ENCODE measurements at places on chromosomes 7 and 10. TPM values are rescaled to one million over a fixed set of nuclear protein-coding genes. Genes with fewer than 3 reads are reported as not detected.

DNA sequence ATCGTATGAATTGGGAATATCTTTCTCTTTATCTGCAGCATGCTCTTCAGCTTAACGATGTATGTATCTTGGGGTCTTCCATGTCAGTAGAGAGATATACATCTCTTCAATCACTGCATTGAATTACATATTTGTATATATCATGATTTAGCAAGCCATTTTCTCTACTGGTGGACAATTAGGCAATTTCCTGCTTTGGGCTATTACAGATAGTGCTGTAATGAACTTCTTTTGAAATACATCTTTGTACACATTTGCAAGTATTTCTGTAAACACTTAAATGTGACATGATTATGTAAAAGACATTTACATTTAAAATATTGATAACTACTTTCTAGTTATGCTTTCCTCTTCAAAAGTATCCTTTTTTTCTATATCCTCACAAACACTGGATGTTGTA lies 199.0 kb downstream of the PPP1R9A start:
- H3K27ac ChIP-seq: peak overlapping the region; percentile 78
- no peak overlapping the region for H3K4me3 ChIP-seq
- no peaks in the 10 kb centered on the region for H3K36me3 ChIP-seq
- H3K27me3 ChIP-seq: no peaks in the 10 kb centered on the region
- DNase-seq: no peak

- H3K4me1 ChIP-seq: peaks cover 15% of the 10 kb centered on the region
- H3K27ac ChIP-seq: no peak overlapping the region
- H3K27me3 ChIP-seq: no peaks in the 10 kb centered on the region
- no peak for DNase-seq
- peaks cover 16% of the 10 kb centered on the region for H3K36me3 ChIP-seq
- H3K4me3 ChIP-seq: no peak overlapping the region
Measured at GRCh38 chr7:5500056-5500776, 76.6 kb upstream of the TNRC18 start.

- H3K4me3 ChIP-seq: no peak overlapping the region
- H3K4me1 ChIP-seq: peaks cover 22% of the 10 kb centered on the region
- no peak overlapping the region for H3K27ac ChIP-seq
- H3K36me3 ChIP-seq: no peaks in the 10 kb centered on the region
- DNase-seq: no peak
Measured at GRCh38 chr10:32384171-32384570, 37.2 kb upstream of the EPC1 start.

DNA sequence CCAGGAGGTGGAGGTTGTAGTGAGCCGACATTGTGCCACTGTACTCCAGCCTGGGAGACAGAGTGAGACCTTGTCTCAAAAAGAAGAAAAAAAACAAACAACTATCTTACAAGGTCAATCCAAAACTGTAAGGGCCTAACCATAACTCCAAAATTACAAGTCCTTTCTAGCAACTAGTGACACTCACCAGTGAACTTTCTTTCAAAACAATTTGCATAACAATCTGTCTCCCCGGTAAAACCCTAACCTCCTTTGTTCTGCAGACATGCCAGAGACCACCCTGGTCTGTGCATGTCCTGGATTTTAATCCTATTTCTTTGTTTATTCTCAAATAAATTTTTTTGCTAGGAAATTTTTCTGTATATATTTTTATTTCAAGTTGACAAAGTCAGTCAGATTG lies 68.1 kb downstream of the EXOC6 start:
- no peaks in the 10 kb centered on the region for H3K36me3 ChIP-seq
- H3K27ac ChIP-seq: no peak overlapping the region
- H3K27me3 ChIP-seq: no peaks in the 10 kb centered on the region
- no peak for DNase-seq

- DNase-seq: no peak
- no peak overlapping the region for H3K27ac ChIP-seq
- H3K4me1 ChIP-seq: no peaks in the 10 kb centered on the region
- H3K36me3 ChIP-seq: no peaks in the 10 kb centered on the region
- no peaks in the 10 kb centered on the region for H3K27me3 ChIP-seq
- no peak overlapping the region for H3K4me3 ChIP-seq
Measured at GRCh38 chr7:16691241-16691640, 45.3 kb downstream of the BZW2 start.

GRCh38 chr7:158976468-158976848 lies 120.1 kb downstream of the DYNC2I1 start:
- H3K27ac ChIP-seq: peak overlapping the region; percentile 36
- H3K36me3 ChIP-seq: no peaks in the 10 kb centered on the region
- H3K27me3 ChIP-seq: no peaks in the 10 kb centered on the region

- no peak overlapping the region for H3K4me3 ChIP-seq
- H3K27ac ChIP-seq: no peak overlapping the region
- H3K4me1 ChIP-seq: no peaks in the 10 kb centered on the region
- DNase-seq: no peak
- H3K36me3 ChIP-seq: no peaks in the 10 kb centered on the region
- H3K27me3 ChIP-seq: no peaks in the 10 kb centered on the region
Measured at GRCh38 chr7:151838861-151839381, 38.0 kb downstream of the PRKAG2 start.

DNA sequence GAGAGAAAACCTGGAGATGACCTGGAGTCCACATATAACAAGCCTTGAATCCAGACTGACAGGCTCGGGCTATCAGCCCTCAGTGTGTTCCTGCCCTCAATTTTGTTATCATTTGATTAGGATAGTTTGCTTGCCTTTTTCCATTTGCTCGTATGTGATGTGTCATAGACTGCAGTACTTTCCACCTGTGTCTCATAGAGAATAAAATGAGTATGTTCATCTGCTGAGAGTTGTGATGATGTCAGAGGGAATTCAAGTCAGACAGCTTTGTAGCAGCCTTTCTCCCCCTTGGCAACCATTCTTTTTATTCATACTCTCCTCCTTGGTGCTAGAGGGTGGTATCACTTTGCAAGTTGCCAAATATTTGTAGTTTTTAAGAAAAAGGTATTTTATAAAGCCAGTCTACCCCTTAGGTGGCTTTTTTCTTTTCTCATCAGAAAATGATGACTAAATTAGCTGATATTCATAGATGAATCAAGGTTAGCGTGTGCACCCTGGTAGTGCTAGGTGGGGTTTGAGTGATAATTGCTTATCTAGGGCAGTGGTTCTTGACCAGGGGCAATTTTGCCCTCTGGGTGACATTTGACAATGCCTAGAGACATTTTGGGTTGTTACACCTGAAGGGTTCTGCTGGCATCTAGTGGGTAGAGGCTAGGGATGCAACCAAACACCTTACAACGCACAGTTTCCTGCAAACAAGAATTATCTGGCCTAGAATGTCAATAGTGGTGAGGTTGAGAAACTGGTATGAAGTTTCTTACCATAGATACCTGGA lies 5.4 kb downstream of the SGPL1 start:
- H3K4me3 ChIP-seq: no peak overlapping the region
- DNase-seq: no peak
- peaks cover 16% of the 10 kb centered on the region for H3K36me3 ChIP-seq

DNA sequence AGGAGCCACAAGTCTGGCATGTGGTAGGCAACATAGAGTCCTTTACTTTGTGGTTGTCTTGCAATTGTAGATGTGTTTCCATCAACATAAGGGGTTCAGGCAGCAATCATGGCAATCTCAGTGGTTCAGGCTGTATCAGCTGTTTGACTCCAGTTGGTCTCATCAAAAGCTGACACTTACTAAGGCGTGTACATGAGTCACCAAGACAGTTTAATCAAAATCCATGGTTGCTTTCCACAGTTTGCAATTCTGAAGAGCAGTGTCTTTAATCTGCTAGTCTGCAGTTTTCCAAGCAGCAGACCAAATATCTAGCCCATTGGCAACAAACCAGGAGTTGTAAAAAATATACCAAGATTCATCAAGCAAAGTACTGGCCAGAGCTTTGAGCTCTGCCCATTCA lies 210.2 kb downstream of the MDFIC start:
- peaks cover 9% of the 10 kb centered on the region for H3K4me1 ChIP-seq
- H3K36me3 ChIP-seq: no peaks in the 10 kb centered on the region
- no peak for DNase-seq
- H3K27me3 ChIP-seq: no peaks in the 10 kb centered on the region
- H3K4me3 ChIP-seq: no peak overlapping the region

- H3K4me3 ChIP-seq: no peak overlapping the region
- no peak overlapping the region for H3K27ac ChIP-seq
- no peaks in the 10 kb centered on the region for H3K27me3 ChIP-seq
- DNase-seq: no peak
- H3K36me3 ChIP-seq: no peaks in the 10 kb centered on the region
Measured at GRCh38 chr10:71472912-71473311, 76.2 kb downstream of the CDH23 start.

DNA sequence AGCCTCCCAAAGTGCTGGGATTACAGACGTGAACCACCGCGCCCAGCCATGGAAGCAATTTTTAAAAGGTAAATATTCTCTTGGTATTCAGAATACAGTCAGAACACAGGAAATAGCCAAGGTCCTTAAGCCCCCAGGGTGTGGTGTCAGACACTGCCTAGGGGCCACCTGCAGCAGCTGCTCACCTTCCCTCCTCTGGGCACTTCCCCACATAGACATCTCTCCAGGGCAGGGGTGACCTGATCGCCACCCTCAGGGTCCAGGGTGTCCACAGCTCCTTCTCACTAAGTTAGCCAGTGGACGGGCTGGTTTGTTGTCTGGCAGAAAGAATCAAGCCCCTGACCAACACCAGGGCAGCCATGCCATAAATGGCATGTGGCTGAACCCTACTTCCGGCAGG lies 15.9 kb downstream of the URGCP start:
- peaks cover 16% of the 10 kb centered on the region for H3K4me1 ChIP-seq
- no peaks in the 10 kb centered on the region for H3K27me3 ChIP-seq
- H3K27ac ChIP-seq: no peak overlapping the region
- DNase-seq: no peak
- H3K4me3 ChIP-seq: no peak overlapping the region

DNA sequence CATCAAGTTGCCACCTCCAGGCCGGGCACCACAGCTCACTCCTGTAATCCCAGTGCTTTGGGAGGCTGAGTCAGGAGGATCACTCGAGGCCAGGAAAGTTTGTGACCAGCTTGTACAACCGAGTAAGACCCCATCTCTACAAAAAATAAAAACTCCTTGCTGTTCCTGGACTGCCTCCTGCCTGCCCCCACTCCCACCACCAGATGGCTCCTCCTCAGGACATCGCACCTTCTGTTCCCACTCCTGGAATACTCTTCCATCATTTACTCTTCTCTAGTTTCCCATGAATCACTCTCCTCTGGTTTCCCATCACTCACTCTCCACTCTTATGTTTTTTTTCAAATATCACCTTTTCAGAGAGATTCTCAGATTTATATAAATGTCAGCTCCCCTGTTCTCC lies 540.7 kb downstream of the CALN1 start:
- H3K36me3 ChIP-seq: no peaks in the 10 kb centered on the region
- no peak overlapping the region for H3K27ac ChIP-seq
- no peak overlapping the region for H3K4me3 ChIP-seq
- no peak for DNase-seq
- H3K27me3 ChIP-seq: no peaks in the 10 kb centered on the region

DNA sequence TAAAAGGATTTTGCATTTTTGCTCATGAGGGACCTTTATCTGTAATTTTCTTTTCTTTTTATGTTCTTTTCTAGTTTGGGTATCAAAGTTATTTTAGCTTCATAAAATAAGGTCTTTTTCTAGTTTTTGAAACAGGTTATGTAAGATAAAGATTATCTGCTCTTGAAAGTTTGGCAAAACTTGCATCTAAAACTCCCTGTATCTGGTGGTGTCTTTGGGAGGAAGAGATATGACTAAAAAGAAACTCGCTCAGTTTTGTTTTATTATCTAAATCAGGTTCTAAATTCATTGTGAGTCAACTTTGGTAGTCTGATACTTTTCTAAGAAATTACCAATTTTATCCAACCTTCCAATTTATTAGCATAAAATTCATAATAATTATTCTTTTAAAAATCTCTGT lies 55.1 kb downstream of the VCL start:
- DNase-seq: no peak
- peak overlapping the region; percentile 62 for H3K27ac ChIP-seq
- no peak overlapping the region for H3K4me3 ChIP-seq
- H3K27me3 ChIP-seq: no peaks in the 10 kb centered on the region
- H3K4me1 ChIP-seq: no peaks in the 10 kb centered on the region

DNA sequence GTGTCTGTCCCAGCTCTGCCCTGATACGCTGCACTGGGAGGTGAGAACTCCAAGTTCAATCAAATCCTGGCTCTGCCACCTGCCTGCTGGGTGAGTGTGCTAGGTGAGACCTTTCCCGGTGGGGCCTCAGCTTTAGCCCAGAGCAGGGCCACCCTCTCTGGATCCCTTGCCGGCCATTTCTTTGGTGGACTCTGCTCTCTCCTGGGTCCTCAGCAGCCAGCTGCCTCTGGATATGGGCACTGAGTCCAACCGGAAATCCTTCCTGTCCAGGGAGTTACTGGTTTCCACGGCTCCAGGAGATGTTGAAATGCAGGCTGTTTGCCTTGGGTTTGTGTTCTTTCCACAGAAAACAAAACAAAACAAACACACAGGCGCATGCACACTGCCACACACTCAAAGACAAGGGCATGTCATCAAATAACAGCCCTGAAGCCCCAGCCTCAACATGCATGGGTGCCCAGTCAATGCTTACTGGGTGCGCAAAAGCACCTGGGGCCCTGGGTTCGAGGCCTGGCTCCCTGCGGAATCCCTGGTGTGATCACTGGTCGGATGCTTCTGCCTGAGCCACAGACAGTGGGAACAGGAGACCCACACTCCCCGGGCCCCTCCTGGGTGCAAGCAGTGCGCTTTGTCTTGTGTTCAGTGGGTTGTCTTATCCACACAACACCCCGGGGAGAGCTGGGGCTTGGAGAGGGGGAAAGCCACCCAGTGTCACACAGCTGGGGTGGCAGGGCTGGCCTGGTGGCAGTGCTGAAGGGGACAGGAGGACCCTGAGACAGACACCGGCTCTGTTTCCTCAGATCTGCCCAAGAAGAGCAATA lies 33.1 kb downstream of the PPIF start:
- peak; percentile 89 for DNase-seq
- no peak overlapping the region for H3K27ac ChIP-seq
- H3K27me3 ChIP-seq: no peaks in the 10 kb centered on the region
- no peak overlapping the region for H3K4me3 ChIP-seq

DNA sequence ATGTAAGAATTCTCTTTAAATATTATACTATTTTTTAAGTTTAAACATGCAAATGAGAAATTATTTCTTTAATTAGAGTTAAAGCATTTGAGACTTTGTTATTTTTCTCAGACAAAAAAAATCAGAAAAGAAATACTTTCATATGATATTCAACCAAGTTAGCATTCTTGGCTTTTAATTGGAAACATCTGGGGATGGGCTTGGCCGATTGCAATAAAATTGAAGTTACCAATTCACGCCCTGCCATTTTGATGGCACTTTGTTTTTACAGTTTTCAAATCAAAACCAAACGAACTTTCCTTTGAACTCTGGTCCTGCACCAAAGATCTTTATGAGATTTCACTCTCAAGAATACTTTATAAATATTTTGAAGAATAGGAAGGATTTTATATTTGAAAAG lies 127.7 kb downstream of the ATE1 start:
- no peak for DNase-seq
- no peaks in the 10 kb centered on the region for H3K36me3 ChIP-seq
- H3K4me3 ChIP-seq: no peak overlapping the region
- no peaks in the 10 kb centered on the region for H3K4me1 ChIP-seq
- H3K27me3 ChIP-seq: no peaks in the 10 kb centered on the region

The LLCFC1 gene
- total RNA-seq: not detected

The COL26A1 gene
- total RNA-seq: not detected

The PTF1A gene
- not detected for total RNA-seq

The CAMK2B gene
- 1.8 TPM for total RNA-seq

The NEUROG3 gene
- not detected for total RNA-seq
